Stimulated activated naive CD8-positive, alpha-beta T cell treated with anti-CD3 and anti-CD28 coated beads, Interleukin-15, Interleukin-2, amounts not matched to agents 100 U/mL and 50 U/mL, for 24 hours (primary cell): ENCODE measurements at places on chromosomes 4 and X.

- no peak for DNase-seq
Measured at GRCh38 chr4:153706519-153706918, 22.4 kb downstream of the TLR2 start.

DNA sequence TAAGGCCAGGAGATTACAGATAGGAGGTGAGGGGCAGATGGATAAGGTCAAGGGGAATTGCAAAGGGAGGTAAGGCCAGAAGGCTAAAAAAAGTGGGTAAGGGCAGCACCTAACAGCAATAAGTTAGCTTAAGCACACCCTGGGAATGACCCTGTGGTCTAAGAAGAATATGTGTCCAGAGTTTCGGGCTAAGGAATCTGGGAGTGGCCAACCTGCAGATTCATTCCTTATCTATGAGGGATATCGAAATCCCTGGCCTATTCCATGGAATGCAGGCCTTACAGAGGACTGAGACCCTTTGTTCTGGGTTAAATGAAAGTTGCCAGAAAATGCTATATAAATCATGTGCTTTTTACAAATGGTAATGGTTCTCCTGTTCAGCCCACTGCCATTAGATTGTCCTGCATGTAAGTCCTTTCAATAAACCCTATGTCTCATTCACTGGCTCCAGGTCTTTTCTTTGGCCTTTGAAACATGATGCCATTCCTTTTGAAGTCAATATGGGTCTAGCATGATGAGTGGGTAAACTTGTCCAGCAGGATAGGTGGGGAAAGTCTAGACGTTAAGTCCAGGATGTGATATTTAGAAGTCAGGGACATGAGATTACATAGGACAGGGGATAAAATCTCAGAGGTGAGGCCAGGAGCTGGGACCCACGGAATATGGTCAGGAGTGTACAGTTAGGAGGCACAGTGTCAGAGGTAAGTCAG lies 226.2 kb downstream of the TACR3 start:
- no peak for DNase-seq

DNA sequence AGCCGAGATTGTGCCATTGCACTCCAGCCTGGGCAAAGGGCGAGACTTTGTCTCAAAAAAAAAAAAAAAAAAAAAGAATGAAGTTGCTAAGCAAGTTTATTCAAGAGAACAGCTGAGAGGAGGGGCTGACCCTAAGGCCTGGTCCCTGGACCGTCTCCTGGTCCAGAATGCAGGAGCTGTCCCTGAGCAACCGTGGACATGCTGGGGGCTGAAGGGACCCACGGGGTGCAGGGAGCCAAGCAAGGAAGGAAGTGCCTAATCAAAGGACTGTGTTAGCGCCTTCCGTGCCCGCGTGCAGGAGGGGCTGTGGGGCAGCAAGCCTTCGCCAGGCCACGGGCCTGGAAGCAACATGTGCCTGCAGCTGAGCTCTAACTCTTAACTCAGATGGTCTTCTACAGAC lies 39.1 kb upstream of the CDKN2AIP start:
- no peak for DNase-seq

GRCh38 chr4:88027611-88028608 lies 20.5 kb downstream of the PKD2 start:
- no peak for DNase-seq

- no peak for DNase-seq
Measured at GRCh38 chr4:151942971-151943370, 182.2 kb upstream of the GATB start.

- no peak for DNase-seq
Measured at GRCh38 chr4:150518559-150518958, 63.4 kb upstream of the MAB21L2 start.

GRCh38 chrX:153763989-153764755 lies at the start of gene PLXNB3:
Gene PLXNB3, plus strand, starts transcription at chrX:153764249. Its CDS starts 1,287 bp downstream, at chrX:153765536.
- peak; percentile 80 for DNase-seq

DNA sequence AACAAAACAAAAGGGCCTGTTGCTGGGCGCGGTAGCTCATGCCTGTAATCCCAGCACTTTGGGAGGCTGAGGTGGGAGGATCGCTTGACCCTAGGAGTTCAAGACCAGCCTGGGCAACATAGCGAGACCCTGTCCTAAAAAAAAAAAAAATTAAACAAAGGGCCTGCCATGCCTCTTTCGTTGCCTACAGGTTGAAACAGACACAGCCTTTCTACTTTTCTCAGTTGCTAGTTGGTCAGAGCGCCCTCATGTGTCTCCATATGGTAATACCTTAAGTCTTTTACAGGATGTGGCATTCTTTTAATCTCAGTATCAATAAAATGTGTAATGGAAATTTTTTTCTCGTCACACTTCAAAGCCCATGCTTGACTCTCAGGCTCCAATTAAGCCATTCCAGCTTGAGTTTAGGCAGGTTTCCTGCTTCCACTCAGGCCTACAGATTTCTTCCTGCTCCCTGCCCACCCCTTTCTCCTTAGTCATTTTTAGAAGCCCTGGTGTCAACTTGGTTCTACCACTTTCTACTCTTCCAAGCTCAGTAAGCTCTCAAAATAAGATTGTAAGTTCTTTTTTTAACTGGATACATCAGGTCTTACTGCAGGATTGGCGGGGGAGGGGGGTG lies 4.6 kb upstream of the SOWAHD start:
- DNase-seq = peak; percentile 34

- no peak for DNase-seq
Measured at GRCh38 chr4:112251019-112251643, 19.5 kb downstream of the AP1AR start.

DNA sequence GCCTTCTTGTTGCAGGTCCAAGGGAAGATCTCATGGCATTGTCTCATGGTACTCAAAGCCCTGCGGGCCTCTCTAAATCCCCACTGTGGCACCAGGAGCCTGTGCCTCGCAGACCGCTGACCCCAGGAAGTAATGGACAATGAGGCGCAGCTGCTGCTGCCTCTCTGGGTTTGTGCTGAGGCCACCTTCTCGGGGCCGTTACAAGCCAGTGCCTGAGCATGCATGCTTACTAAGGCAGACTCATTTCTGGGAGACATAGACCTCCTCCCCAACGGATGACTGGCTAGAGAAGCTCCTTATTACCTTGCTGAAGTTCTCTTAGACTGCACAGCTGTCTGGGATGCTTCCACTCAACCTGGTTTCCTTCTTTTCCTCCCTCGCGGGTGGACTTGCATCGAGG lies 1.3 kb downstream of the BDH2 start:
- no peak for DNase-seq

GRCh38 chr4:1137063-1137776 lies 23.9 kb upstream of the RNF212 start:
- no peak for DNase-seq

DNA sequence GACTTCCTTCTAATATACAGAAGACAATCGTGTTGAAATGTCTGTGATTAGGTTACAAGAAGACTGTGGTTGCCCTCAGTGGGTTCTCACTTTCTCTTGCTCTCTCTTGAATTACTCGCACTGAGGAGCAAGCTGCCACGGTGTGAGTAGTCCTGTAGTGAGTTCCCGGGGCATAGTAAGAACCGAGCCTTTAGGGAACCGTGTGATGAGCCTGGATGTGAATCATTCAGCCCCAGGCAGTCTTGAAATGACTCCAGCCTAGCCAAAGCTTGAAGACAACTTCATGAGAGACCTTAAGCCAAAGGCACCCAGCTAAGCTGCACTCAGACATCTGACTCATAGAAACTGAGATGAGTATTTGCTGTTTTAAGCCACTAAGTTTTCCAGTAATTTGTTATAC lies 292.7 kb downstream of the SPOCK3 start:
- DNase-seq = peak; percentile 3

- peak; percentile 41 for DNase-seq
Measured at GRCh38 chrX:119015407-119016237, 41.2 kb downstream of the LONRF3 start.

DNA sequence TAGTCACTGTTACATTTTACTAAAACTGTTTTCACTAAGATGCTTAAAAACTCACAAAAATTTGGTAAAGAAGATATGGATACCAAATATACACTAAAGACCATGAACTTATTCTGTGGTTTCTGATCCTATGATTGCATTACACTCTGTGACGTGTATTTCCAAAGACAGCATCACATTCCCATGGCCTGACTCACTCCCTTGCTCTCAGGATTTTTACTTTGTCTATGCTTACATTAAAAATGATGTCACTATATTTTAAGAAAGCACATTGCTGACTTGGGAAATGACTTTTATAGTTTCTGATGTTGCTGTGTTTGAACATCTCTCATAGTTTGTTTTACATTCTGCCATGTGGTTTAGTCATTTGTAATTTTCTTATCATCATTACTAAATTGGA lies 327.9 kb upstream of the MAGEB18 start:
- DNase-seq = no peak

DNA sequence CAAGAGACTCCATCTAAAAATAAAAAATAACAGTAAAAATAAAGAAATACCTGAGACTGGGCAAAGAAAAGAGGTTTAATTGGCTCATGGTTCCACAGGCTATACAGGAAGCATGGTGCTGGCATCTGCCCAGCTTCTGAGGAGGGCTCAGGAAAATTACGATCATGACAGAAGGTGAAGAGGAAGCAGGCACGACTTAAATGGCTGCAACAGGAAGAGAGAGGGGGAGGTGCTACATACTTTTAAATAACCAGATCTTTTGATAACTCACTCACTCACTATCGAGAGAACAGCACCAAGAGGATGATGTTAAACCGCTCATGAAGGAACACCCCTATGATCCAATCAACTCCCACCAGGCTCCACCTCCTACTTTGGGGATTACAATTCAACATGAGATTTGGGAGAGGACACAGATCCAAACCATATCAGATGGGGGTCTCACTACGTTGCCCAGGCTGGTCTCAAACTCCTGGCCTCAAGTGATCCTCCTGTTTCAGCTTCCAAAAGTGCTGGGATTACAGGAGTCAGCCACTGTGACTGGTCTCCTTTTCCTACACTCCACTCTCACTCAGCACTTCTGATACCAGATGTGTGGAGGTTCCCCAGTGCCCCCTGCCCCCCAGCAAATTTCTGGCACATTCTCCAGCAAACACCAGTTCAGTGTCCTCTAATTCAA lies 11.9 kb upstream of the ZNF157 start:
- DNase-seq = no peak

DNA sequence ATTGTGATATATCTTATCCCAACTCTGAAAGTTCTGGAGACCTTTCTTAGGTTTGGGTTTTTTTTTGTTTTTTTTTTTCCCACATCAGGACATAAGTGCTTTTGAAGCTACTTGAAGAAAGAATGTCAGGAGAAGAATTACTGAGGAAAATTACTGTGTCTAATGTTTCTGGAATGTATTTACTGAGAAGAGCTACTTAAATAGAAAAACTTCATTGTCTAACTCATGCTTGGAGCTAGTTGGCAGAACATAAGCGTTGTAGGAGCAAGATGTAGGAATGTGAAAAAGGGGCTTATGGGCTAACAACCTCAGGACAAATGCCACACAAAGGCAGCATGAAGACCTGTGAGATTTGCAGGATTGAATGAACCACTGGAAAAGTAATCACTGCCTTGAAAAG lies 166.6 kb upstream of the GLRA2 start:
- DNase-seq = no peak

GRCh38 chr4:160877087-160877790 lies 1286.6 kb downstream of the FSTL5 start:
- no peak for DNase-seq

GRCh38 chr4:47553329-47554125 lies 68.5 kb downstream of the ATP10D start:
- no peak for DNase-seq

DNA sequence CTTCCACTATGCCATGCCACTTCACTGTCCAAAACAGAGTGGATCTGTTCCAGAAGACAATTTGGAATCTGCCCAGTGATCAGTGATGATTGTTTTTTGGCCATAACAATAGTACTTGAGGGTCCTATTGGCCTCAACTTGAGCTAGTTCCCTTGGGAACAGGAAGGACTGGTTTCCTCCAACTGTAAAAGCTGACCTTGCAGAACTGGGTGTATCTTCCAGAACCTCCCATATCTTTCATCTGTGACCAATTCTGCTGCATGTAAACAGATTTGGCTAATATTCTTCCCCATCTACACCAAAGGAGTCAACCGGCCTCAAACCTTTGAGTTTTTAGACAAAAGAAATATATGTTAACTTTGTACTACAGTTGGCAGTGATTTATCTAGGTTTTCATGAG lies 165.1 kb upstream of the TRPC5 start:
- DNase-seq = no peak

GRCh38 chr4:137635108-137635507 lies 102.8 kb upstream of the PCDH18 start:
- no peak for DNase-seq

GRCh38 chrX:81206476-81206875 lies 4.6 kb downstream of the SH3BGRL start:
- no peak for DNase-seq

- peak; percentile 75 for DNase-seq
Measured at GRCh38 chrX:19682712-19683331, 167.5 kb upstream of the MAP3K15 start.

DNA sequence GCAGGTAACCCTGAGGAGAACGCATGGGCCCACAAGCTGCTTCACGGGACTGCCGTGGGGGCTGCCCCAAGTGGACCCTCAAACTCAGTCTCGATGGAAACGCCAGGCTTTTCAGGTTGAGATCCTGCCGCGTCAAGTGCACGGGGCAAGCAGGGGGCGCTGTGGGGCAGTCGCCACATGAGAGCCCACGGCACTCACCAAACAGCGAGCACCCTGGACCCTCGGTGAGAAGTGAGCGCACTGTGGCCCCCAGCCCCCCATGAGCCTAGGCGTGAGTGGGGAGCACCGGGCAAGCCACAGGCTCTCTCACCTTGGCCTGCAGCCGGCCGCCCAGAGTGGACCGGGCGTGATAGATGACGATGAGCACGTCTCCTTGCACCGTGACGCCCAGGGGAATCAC lies 50.9 kb upstream of the CPLX1 start:
- peak; percentile 26 for DNase-seq

DNA sequence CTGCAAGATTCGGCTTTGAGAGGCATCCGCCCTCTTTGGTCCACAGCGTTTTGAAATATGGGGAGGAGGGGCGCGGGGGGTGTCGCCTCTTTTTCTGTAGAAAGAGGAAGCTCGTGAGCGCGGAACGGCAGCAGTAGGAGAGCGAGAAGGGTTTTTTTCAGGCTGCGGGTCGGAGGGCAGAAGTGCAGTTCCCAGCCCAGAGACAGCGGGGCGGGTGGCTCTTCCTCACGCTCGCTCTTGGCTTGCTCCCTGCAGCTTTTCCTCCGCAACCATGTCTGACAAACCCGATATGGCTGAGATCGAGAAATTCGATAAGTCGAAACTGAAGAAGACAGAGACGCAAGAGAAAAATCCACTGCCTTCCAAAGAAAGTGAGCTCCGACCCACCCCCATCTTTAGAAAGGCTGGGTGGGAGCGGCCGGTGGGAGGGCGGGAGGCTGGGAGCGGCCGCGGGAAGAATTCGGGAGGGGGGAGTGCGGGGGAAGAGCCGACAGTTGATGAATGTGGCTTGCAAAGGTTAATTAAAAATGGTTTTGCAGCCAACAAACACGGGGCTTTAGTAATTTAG lies 1.2 kb downstream of the TMSB4X start:
- peak; percentile 41 for DNase-seq

DNA sequence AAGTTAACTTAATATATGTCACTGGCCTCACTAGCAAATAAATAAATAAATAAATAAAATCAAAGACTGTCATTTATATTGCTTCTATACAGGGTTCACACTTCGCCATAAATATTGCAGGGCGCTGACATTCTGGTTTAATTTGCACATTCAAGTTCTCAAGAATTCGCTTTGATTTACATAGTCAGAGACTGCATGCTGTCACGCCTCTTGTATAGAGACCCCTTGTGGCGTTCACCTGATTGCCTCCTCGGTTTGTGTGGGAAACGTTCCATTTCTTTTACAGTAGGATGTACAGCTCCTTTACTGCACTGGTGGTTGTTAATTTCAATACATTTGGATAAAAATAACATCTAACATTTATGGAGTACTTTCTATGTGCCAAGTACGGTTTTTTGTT lies 71.3 kb upstream of the ADGRG2 start:
- no peak for DNase-seq

GRCh38 chr4:185127021-185127925 lies 15.8 kb upstream of the SLC25A4 start:
- no peak for DNase-seq
